NB4 (cell line): ENCODE measurements at places on chromosomes 7 and 10.

DNA sequence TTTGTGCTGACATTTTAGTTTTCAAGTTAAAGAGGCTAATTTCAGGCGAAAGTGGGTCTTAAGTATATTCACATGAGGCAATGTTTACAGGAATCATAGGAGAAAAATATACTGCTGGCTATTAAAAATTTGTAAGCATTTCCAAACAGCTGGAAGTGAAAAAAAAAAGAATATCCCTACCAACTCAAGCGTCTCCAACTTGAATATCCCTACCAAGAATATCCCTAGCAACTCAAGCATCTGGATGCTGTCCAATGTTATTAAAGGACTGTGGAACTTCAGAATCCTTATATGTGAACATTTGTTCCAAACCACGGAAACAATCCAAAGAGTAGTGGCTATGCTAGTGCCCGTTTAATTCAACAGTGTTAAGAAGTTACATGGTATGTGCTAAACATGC, 1303.0 kb downstream of the GATA3 start:
- DNase-seq, result no peak

DNA sequence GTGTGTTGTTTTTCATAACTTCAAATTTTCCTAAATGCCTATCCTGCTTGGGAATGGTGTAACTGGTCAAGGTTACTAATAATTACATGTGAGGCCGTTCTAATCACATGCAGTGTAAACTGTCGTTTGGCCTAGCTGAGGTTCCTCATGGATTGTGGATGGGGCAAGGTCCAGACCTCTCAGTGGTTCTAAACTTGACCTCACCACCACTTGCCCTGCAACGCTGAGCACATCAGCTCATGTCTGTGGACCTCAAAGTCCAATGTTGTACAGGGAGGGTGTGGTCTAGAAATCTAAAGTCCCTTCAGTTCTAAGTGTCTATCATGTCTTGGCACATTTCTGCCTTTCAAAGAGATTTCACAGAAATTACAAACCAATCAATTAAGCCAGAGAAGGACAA, 15.6 kb downstream of the RBP3 start:
- DNase-seq, result no peak

GRCh38 chr10:6083523-6084475, 5.0 kb upstream of the RBM17 start:
- DNase-seq, result no peak

- no peak for DNase-seq
These were observed 131.2 kb downstream of the MPP7 start for GRCh38 chr10:28171468-28172222.

GRCh38 chr7:90816511-90817142, 220.5 kb downstream of the CDK14 start:
- DNase-seq, result peak; percentile 83
